LHCN-M2 (cell line): ENCODE measurements at places on chromosomes 1 and 21.

- no peak for DNase-seq
These were observed 720 bp upstream of the BSDC1 start for GRCh38 chr1:32394890-32395432.

DNA sequence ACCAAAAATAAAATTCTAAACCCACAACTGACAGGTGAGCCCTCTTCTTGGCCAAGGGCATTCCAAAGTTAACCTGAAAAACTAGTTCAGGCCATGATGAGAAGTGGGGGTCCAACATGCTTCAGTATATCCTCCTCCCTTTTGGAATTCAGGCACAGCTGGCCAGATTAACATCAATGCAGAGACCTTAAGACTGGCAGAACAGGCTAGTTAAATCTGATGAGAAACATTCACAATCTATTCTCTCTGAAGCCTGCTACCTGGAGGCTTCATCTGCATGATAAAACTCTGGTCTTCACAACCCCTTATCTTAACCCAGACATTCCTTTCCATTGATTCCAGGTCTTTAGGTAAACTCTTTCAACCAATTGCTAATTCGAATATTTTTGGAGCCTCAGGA lies 26.7 kb upstream of the ZBTB8B start:
- no peak for DNase-seq

DNA sequence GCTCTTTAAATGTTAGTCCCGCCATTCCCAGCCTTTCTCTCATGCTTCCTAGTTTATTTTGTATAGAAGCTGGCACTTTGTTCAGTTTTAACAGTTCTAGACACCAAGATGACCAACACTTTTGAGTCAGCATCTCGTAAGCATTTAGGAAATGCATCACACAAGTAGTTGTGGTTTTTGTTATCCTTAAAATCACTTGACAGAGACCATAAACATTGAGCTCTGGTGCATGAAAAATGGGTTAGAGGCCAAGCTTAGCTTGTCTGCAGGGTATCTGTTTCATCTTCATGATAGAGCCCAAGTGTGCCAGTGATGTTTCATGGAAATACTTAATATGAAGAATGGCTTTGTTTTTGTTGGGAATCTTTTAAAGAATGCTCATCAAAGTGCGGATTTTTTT lies 159.7 kb downstream of the DISP1 start:
- DNase-seq = peak; percentile 87

- DNase-seq = peak; percentile 43
These were observed 58.0 kb downstream of the NKAIN1 start for GRCh38 chr1:31181515-31182343.
